Activated CD8-positive, alpha-beta memory T cell treated with anti-CD3 and anti-CD28 coated beads, Interleukin-2, amount 10 ng/mL, durations not matched to agents 7 days and 5 days (primary cell): ENCODE measurements at places on chromosomes 2 and 18. TPM values are rescaled to one million over a fixed set of nuclear protein-coding genes. Genes with fewer than 3 reads are reported as not detected.

Gene CXCR4
- 133 TPM for total RNA-seq

Gene EFEMP1
- not detected for total RNA-seq

Gene ZSWIM2
- total RNA-seq = not detected

Gene MYOM1
- 1.6 TPM for total RNA-seq

Gene ASPRV1
- 1.8 TPM for total RNA-seq

Gene AFF3
- 0.09 TPM for total RNA-seq

Gene COBLL1
- total RNA-seq = not detected

Gene INHA
- total RNA-seq = not detected

Gene LOXL3
- 1.8 TPM for total RNA-seq

Gene LRRC30
- not detected for total RNA-seq

Gene C1GALT1C1L
- not detected for total RNA-seq
